ENCODE measurements at places on chromosomes 3 and 15.

DNA sequence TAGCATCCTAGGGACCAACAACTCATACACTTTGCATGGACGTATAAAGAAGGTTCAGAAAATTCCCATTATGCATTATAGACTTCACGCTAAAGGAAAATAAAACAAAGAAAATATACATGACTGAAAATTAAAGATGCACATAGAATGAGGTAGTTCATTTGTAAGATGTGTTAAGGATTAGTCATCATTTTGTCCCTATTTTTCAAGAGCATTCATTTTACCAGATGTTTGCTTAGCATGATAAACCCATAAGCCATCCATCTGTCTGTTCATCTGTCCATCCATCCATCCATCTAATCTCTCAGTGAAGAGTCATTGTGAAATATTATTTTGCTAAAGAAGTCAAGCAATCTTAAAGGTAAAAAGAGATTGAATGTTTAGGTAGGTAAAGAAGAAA, 80.3 kb downstream of the TFG start:
- no peak for DNase-seq

DNA sequence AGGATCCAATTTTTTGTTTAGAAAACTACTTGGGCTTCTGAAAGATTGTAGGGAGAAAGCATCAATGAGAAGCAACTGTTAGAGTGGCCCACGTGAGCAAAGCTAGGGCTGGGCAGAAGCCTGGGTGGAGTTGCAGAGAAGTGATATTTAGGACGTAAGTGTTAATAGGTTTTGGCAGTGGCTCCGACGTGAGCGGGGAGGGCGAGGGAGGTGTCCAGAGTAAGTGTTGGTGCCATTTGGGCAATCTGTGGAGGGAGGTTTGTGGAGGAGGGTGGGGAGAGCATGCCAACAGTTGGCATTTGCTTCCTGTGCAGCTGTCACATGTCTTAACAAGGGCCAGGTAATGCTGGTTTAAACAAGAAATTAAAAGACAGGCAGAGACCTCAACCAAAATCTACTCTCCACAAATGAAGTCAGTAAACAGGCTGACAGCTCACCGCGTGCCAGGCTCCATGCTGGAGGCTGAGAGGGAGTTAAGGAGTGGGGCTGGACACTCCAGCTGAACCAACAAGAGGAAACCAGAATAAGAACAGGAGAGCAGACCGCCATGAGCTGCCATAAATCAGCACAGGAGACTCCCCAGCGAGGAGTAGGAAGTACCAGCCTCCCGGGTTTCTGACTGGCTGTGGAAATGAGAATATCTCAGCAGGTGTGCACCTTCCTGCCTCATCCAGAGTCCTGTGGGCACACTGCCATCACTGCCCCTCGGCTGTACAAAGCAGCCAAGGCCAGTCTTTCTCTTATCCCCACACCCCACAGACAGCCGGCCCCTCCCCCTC, 232.6 kb downstream of the ABHD5 start:
- DNase-seq, result no peak

DNA sequence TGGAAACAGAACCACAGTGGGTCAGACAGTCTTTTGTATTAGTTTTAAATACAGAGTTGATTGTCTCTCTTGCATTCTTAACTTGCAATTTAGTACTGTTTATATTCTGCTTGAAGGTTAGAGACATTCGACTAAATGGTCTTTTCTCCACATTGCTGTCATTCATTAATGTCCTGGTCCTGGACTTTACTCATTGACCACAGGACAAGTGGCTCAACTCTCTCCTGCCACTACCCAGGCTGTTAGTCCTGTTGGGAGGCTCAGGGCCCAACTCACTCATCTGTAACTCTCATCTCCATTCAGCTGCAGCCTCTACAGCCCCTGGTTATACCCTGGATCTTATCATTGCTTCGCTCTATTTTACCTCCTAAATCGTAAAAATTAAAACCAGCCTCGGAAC, 427.4 kb downstream of the LPP start:
- no peak for DNase-seq

GRCh38 chr3:120688121-120688520, 6.1 kb upstream of the HGD start:
- no peak for DNase-seq

GRCh38 chr15:68749793-68750192, 70.9 kb downstream of the ANP32A start:
- no peak for DNase-seq

DNA sequence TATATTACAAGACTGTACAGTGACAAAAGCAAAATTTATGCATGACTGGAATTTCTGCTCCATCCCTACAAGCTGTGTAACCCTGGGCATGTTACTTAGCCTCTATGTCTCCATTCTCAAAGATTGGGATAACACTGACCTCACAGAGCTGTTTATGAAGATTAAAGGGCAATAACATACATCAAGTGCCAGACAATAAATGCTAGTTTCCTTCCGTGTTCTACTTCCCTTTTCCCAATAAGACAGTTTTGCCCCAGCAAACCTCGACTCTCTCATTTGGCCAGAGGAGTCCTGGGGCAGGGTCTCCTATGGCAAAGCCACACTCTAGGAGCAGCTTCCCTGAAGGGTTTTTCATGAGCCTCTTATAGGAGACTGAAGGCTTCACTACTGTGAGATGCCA, 7.5 kb downstream of the HEXA start:
- no peak for DNase-seq

- no peak for DNase-seq
These were observed 103.9 kb upstream of the SLC6A11 start for GRCh38 chr3:10712121-10712520.

- no peak for DNase-seq
These were observed 9.1 kb downstream of the FBXL22 start for GRCh38 chr15:63606308-63606707.

GRCh38 chr15:62035256-62035924, 24.9 kb downstream of the VPS13C start:
- DNase-seq, result no peak

DNA sequence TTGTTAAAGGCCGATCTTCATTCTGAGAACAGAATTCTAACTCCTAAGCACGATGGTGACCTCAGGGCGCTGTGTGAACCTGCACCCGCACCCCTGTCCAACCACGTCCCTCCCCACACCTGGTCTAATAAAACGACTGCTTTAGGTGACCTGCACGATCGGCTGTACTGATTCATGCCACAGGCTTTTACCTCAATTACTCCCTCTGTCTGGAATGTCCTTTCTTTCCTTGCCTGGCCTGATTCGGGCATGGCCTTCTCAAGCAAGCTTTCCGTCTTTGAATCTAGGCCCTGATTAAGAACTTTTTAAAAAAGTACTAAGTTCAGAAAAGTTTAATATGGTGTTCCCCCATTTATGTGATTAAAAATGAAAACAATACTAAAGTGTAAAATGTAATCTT, 842 bp upstream of the U2SURP start:
- DNase-seq, result no peak

DNA sequence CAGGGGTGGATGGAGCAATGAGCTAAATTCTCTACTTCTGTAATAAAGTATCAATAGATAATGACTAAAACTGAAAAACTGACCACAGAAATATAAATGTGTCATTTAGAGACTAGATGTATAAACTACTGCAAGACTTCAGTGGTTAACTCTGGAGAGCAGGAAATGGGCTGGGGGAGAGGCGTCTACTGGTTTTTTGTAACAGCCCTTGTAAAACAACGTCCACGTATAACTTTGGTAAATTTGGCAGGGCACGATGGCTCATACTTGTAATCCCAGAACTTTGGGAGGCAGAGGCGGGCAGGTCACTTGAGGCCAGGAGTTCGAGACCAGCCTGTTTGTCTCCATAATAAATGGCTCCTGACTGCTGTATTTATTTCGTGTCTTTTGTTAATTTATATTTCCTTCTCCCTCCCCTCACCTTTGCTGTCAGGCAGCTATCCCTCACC, 12.5 kb downstream of the RAB27A start:
- peak; percentile 13 for DNase-seq

- DNase-seq, result no peak
These were observed 44.7 kb downstream of the FAM43A start for GRCh38 chr3:194730365-194730764.

DNA sequence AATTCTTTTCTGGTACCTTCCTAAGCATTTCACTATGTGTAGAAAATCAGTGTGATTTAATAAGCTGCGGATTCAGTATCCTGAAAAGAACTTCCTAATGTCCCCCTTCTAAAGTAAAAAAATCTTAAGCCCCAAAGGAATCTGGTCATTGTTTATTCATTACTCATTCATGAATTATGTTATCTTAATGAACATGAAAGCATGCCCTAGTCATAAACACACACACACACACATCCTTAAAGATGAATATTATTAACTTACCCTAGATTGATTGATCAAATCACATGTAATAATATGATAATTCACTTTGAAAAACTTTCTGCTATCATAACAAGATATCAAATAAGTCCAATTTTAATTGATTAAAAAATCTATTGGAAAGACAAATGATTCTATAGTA, 96.4 kb upstream of the BFSP2 start:
- DNase-seq, result no peak

GRCh38 chr15:48451241-48451640, 120.0 kb downstream of the DUT start:
- no peak for DNase-seq

GRCh38 chr15:84621358-84621979, 20.7 kb downstream of the ZSCAN2 start:
- DNase-seq, result no peak

- DNase-seq, result no peak
These were observed 88.2 kb downstream of the FAM43A start for GRCh38 chr3:194773771-194774455.

- no peak for DNase-seq
These were observed 21.8 kb upstream of the BDH1 start for GRCh38 chr3:197577366-197578074.

- DNase-seq, result no peak
These were observed 91.6 kb downstream of the IQSEC1 start for GRCh38 chr3:12981306-12982275.

GRCh38 chr3:17143893-17144664, 259.3 kb downstream of the PLCL2 start:
- DNase-seq, result no peak

DNA sequence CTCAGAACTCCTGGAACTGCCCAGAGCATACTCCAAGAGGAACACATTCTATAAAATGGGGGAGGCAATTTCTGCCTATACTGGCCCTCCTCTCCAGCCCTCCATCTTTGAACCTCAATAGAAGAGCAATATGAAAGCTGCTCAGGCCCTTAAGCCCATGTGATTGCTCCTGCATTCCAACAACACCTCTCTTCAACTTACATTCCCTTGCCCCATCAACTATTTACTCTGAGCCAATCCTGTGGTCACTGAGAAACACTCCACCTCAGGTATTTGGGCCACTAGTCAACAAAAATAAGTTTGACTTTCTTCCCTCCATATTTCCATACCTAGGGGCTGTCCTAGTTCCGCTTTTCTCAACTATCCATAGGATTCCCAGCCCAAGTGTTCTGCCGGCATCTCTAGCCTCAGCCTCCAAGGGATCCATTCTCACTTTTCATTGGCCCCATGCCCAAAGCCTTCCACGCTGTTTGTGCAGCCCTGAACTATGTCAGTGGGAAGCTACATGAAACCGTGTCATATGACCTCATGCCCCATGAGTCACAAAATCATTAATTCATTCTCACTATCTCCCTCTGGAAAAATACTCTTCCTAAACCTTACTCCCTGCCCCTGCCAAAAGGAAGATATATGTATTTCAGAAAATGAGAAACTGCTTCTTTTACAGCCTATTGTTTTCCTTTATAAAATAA, 61.6 kb downstream of the GJD2 start:
- DNase-seq, result no peak

DNA sequence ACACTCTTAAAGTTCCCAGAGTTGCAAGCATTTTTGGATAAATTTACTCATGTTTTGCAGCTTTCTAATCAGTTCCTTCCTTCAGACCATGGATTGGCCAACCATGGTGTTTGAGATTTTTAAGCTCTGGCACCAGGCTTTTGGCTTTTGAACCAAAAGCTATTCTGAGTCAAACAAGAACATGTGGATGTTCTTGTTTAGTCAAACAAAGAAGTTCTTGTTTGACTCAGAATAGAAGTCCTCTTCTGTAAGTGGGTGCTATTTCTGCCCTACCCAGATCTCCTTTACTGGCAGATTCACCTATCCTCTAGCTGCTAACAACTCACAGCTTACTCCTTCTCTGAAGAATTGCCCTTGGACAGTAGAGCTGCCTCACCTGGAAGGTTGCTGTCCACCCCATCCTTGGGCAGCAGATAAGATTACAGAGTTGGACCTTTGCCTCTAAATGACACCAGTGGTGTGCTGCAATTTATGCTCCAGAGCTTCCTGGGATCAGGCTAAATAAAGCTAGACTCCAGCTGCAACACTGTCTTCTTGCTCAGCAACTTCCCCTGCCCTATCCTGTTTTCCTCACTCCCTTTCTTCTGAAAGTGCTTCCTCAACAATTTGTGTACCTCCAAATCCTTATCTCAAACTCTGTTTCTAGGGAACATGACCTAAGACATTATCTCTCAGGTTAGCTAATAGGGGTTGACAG, 65.6 kb downstream of the COL6A6 start:
- no peak for DNase-seq

DNA sequence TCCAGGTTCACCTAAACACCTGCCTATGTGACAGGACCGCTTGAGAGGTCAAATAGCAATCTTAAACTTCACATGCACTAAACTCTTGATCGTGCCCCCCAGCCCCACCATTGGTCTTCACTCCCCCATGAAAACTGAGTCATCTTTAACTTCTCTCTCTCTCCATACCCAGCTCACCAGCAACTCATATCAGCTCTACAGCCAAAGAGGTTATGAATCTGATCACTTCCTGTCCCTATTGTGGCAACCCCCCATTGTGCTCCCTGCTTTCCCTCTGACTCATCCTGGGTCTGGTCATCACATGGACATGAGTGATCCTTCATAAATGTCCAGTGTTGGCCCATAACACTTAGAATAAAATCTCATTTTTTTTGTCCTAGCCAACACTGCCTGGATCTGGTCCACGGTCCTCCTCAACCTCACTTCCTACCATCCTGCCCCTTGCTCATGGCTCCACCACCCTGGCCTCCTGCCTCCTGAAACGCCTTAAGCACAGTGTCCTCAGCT, 103.4 kb upstream of the HACD2 start:
- no peak for DNase-seq

GRCh38 chr3:65576966-65577365, 461.8 kb downstream of the MAGI1 start:
- DNase-seq, result no peak

DNA sequence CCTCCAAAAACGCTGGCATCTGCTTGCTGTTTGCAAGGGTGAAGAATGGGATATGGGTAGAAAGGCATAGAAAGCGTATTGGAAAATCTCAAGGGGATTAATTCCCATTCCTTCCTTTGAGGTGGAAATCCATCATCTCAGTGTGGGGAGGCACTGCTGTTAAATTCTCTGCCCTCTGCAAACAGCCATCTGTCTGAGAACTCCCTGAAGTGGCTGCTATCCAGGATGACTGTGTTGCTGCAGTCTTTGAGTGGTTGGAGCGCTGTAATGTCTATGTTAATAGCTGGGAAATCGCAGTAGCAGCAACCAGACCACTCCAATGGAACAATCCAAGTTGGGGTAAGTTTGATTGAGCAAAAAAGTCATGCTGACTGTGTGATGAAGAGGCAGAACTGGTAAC, 625.9 kb downstream of the NLGN1 start:
- no peak for DNase-seq

DNA sequence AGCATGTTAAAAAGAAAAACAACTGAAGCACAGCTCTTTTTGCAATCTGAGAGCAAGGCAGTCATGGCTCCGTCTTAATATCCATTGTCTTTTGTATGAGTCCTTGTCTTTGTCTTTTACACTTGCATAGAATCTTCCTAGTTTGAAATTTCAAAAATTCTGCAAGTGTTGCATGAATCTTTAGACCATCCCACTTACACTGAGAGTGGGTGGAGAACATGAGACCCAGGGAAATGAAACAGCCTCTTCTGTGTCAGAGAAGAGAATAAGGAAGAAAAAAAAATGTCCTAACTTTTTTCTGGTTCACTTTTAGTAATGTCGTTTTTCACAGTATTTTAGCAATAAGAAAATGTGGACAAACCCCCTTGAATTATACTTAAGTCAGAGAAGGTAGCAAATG, 12.1 kb upstream of the DCLK3 start:
- no peak for DNase-seq

All from activated CD4-positive, alpha-beta T cell treated with anti-CD3 and anti-CD28 coated beads for 1 hour (primary cell).